ENCODE measurements at places on chromosomes 7 and 10.

- DNase-seq, result peak; percentile 61
These were observed 161.1 kb downstream of the RPS24 start for GRCh38 chr10:78194539-78195402.

- no peak for DNase-seq
These were observed 79.9 kb downstream of the COL26A1 start for GRCh38 chr7:101442426-101443070.

DNA sequence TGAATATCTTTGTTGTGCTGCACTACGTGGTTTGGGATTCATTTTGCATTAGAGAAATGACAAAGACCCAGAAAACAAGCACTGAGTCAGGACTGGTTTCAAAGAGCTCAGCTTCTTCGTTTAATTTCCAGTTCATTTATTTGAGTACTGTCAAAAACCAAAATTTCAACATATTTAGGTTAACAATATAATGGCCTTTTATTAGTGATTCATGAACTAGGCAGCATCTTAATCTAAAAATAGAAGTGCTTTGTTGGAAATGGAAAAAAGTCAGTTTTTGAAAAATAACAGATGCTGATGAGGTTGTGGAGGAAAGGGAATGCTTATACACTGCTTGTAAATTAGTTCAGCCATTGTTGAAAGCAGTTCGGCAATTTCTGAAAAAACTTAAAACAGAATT lies 856.4 kb downstream of the LRMDA start:
- DNase-seq, result no peak

GRCh38 chr7:135920478-135920877 lies 56.7 kb downstream of the MTPN start:
- DNase-seq, result no peak

GRCh38 chr7:135855846-135856245 lies 107.2 kb upstream of the FAM180A start:
- peak; percentile 19 for DNase-seq

DNA sequence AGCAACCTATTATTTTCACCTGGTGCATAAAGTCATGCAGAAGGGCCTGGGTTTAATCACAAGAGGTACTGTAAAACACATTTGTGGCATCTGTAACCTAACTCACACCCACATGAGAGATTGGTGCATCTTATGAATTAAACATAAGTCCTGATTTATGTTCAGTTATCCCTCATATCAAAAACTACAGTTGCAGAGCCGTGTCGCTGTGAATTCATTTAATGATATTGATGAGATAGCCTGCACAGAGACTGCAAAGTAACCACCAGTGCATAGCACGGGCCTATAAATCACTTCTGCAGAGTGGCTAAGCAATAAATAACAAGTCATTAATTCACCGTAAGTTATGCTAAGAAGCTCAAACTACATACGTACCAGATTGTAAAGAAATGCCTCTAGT lies 178.2 kb downstream of the RELN start:
- no peak for DNase-seq

GRCh38 chr10:23742807-23743206 lies 303.9 kb downstream of the OTUD1 start:
- no peak for DNase-seq

DNA sequence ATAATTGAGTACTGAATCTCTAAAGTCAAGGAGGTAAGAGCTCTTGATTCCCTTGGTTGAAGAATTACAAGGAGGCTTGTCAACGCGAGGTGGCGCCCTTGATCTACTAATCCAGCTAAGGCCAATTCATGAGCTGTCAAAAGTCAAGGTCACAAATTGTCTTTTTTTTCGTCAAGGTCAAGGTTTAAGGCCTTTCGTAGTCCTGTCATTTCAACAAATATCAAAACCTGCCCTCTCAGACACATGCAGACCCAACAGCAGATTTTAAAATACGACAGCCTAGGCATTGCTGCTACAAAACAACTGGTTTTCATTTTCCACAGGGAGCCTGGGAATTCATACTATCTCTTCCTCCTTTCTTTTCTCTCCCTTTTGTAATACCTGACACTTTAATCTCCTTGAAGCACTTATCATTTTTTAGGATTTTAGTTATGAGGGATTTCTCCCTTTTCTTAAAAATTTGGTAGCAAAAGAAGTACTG lies 3.6 kb downstream of the HOXA13 start:
- peak; percentile 92 for DNase-seq

DNA sequence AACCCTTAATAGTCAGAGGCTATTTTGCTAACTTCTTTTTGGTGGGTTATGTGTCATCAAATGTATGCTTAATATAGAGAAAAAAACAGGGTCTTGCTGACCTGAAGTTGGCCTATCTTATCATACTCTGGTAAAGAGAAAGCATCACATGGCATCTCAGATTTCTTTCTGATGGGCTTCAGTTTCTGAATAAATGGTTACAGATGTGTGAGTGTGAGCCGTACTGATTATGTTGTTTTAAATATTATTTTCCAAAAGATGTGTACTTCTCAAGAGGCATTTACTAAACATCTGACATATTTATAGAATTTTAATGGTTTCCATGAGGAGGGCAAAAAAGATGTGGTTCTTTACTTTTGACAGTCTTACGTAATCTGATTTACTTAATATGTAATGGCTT lies 28.4 kb downstream of the BBS9 start:
- DNase-seq, result no peak

DNA sequence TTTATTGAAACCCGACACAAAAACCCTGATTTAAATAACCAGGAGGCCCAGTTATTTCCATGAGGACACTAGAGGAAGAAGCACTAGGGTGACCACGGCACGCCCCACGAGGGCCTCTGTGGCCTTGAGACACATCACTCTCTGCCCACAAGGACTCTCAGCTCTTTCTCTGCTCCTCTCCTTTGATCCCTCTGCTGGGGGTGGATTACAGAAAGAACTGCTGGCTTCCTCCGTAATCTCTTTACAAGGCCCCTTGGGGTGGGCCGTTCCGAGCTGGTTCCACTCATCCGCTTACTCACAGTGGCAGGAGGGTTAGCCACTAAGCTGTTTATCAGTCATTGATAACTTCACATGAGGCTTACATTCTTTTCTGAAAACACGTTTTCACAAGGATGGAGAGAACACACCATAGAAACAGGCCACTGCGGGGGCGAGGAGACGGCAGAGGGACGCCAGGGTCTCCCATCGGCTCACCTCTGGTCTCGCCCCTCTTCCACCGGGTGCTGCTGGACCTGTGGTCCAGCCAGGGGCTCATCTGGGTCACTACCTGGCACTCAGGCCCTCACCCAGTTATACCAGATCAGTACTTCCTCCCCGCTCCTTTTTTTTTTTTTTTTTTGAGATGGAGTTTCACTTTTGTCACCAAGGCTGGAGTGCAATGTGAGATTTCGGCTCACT lies 17.6 kb upstream of the PFKFB3 start:
- DNase-seq, result peak; percentile 57

DNA sequence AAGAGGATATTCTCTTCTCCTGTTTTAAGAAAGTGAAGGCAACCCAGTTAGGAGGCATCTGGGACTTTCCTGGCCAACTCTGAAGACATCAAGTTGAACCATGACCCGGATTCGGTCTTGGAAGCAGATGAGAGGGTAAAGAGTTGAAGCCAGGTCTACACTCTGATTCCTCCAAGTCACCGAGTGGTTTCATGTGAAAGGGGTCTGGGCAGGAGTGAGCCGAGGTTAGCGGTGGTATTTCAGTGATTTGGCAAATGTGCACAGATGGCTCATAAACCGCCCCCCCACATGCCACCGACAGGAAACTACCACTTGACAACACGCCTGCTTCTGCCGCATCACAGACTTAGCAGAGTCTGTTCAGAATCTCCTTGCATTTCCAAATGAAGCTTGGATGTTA lies 11.4 kb upstream of the REPIN1 start:
- DNase-seq, result no peak

DNA sequence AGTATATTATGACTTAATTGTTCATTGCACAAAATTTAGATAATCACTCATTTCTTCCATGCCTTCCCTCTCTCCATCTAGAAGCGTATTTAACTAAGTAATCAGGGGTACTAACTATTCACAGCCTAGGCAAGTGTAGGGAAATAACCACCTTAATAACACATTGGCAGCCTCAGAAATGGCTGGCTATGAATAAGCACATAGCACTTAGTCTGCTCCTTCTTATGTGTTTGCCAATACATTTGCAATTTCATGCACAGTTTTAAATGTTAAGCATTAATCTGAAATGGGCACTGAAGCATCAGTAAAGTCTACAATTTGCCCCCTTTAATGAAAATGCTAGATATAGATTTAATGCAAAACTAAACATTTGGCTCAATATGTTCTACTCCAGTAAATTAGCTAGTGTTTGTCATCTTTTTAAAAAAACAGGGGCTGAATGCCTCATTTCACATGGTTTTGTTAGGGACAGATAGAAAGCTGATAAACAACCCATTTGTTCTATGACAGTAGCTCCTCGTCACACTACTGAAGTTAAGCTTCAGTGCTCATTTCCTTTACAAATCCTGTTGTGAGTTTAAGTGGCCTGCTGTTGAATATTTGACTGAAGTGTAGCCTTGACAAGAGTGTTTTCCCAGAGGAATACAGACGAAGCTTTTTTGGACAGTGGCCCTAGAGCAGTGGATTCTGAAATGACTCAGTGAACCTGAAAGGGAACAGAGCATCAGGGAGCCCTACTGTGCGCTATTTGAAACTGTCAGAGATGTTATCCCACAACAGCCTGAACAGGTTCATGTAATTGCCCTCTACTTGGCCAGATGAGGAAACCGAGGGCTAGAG lies 30.5 kb downstream of the HHEX start:
- DNase-seq, result no peak

DNA sequence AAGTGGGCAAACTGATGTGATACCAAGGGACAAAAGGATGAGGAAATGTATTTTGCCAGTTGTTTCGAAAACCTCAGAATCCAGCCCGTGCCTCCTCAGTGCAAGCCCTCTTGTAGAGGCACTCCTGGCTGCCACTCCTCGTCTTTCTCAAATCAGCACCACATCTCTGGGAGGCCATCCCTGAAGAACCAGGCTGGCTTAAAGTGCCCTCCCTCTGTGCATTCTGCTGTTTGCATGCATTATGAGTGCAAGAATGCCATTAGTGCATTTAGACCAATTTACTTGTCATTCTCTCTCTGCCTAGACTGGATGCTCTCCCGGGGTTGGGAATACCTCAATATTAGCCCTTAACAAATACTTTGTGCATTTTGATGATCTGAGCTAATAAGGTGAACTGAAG lies 19.9 kb upstream of the FAM180A start:
- DNase-seq, result no peak

DNA sequence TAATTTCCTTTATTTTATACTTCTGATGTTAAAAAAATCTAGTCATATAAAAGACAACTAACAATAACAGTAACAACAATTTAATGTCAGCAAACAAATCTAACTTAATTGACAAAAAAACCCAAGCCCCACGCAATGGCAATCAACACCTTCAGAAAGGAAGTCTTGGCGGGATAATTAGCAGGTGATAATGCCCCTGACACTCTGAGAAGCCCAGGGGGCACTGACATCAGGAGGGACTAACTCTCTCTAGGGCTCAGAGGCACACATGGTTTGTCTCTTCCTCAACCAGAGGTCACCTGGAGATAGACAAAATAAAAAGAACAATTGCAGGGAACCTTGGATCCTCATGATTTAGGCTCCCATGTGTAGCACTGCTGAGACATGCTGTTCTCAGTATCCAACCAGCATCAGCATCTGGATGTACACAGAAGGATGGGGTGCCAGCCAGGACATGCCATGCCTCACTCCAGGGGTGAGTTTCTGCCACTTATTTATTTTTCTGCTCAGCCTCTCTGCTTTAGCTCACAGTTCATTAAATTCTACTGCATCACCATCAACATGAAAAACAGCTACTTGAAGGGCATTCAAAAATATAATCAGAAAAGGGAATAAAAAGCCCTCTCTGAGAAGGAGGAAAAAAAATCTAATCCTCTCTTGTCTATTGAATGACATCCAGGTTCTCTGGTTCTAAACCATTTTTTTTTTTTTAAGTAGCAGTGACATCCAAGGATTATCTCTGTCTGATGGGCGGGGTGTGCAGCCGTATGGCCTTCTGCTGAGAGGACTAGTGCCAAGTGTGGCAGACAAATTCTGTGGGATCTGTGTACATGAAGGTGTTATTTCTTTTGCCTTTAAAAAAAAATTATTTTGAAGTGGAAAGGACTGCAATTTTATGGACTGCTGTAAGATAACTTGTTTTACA lies 96.3 kb downstream of the ATXN7L1 start:
- DNase-seq, result peak; percentile 58

GRCh38 chr7:109930049-109930448 lies 1160.9 kb upstream of the LRRN3 start:
- no peak for DNase-seq

GRCh38 chr7:117012696-117013095 lies 59.4 kb downstream of the ST7 start:
- no peak for DNase-seq

DNA sequence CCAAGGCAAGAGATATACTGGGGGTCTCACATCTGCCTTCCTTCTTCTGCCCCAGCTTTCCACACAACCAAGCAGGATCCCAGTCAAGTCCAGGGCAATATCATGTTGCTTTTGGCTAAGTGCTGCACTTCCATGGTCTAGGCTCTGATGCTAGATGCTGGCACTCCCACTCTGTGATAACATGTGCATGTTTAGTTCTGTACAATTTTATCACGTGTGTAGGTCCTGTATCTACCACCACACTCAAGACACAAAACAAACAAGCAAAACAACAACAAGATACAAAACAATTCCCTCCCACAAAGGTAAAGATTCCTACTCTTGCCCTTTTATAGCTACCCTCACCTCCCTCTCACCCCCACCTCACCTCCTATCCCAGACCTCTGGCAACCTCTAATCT lies 105.6 kb upstream of the HABP2 start:
- no peak for DNase-seq

- DNase-seq, result no peak
These were observed 297.6 kb downstream of the ARHGAP12 start for GRCh38 chr10:31630861-31631567.

DNA sequence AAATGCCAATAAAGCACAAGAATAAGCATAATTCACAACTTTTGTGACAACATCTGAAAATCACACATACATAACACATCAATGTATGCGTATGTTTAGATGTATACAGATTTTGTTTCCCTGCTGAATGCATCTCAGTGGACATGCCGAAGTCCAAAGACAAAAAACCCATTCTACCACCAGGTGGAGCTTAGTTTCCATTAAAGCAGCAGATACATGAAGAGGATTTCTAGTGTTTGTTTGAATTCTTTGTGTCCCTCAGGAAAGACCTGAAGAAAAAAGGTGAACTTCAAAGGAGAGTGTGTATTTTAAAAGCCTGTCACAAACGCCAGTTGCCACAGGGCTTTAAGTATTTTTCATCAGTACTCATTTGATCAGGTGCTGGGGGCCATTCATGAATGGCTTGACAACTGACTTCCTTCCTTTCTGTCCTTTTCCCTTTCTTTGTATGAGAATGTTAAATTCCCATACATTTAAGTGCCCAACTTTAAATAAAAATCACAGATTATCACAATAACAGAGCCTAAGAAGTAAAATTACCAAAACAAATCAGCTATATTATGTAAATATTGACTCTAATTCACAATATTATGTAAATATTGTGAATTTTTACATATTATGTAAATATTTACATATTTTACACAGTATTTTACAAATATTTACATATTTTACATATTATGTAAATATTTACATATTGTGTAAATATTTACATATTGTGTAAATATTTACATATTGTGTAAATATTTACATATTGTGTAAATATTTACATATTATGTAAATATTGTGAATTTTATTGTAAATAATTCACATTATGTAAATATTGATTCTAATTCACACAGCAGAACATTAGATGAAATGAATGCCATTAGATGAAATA lies 343.0 kb downstream of the CRPPA start:
- DNase-seq, result peak; percentile 89

Data from umbilical cord (tissue), 2 donors.